HEK293T (cell line): ENCODE measurements at places on chromosomes 1 and 21.

GRCh38 chr21:35195232-35195631 lies 146.1 kb upstream of the RUNX1 start:
- DNase-seq, result no peak

GRCh38 chr1:221923929-221924598 lies 182.2 kb upstream of the DUSP10 start:
- DNase-seq, result no peak

GRCh38 chr1:42008264-42008663 lies 89.5 kb upstream of the HIVEP3 start:
- DNase-seq, result no peak

DNA sequence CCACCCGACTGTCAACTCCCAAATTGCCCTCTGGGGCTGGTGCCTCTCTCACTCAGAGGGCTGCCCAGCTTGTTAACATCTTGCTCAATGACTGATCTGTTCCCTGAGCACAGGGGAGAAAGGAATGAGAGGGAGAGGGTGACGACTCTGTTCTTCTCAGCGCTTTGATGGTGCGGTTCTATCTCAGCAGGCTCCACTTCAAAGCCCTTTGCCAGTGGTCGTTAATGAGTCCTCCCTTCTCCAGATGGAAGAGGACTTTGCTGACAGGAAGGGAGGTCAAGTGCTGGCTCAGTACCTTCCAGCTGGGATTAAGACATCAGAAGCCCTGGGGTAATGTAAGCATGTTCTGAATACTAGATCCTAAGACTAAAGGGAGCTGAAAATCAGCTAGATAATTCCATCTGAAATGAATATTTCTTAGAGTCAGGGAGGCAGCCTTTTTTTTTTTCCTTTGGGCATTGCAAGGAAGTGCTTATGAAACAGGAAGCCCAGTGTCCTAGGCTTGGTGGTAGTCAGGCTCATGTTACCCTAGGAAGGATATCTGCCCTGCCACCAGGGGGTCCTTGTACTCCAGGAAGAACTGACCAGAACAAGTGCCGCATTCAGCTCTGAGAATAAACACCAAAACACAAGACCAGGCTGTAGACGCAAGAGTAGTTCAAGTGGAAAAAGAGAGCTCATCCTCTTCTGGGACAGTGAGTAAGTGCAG lies 4.7 kb downstream of the FMOD start:
- DNase-seq, result no peak

DNA sequence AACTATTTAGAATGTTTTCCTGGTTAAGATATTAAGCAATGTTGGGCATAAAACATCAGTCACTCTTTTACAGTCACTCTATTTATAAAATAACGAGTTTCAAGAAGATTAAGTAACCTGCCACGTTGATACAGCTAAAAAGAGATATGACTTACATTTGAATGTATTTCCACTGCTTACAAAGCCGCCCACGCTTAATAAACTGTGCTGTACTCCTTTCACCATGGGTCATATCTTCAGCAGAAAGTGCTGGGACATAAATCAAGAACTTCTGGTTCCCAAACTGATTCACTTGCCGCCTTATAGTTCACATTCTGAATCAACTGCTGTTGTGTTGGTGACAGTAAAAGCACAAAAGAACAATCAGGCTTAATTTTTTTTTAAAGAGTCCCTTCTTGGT lies 666.7 kb downstream of the NCAM2 start:
- no peak for DNase-seq
